ENCODE measurements at places on chromosomes 1 and 21.

- DNase-seq: no peak
Observed at GRCh38 chr21:41967708-41968107, 13.9 kb upstream of the C2CD2 start.

DNA sequence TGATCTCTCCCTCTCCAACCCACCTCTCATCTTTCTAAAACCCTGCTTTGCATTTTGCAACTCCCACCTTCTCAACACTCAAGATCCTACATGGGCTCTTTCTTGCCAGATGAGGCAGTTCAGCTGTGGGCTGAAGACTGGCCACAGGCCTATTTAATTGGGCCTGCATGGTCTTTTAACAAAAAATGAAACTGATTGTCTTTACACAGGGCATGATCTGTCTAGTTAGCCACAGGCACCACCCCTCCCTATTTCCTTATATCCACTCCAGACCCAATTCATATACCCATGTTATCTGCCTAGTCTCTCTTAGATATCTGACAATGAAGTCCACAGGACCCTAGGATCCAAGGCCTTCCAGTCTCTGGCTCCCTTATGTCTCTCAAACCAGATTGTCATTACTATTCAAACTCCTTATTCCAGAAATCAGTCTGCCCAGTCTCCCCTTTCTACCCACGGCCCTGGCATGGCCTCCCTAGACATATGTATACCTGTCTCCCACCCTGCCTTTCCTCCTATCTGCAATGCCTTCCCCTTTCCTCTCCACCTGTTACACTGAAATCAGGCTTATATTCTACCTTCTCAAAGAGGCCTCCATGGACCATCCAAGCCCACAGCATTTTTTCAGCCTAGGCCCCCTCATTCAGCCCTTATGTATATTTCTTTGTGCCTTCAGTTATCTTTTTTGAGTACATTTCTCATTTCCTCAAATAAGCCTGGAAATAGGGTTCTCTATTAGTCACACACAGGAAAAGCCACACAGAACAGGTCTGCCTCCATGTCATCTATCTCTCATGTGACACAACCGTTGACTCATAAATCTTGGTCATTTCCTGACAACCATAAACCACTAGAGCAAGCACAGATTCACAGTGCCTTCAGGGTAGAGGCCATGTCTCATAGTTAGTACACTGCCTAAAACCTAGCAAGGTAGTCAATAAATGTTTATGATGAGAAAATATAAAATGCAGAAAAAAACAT lies 39.0 kb downstream of the LPAR3 start:
- DNase-seq: no peak

DNA sequence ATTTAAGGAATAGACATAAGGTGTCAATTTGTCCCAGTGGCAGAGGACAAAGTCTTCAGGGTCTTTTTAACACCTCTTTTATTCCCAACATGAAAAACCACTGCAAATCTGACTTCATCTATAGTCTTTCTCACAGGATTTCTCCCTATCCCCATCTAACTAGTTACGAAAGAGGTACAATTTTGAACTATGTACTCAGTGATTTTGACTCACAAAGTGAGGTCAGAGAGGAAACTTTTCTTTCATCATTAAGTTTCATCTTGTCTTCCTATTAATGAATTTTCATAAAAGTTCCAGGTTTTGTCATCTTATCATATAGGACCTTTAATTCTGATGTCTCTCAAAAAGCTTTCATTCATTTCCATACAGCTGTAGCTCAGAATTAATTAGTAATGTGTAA lies 63.3 kb downstream of the ASH1L start:
- no peak for DNase-seq

GRCh38 chr1:16067127-16067768 lies 6.2 kb downstream of the FAM131C start:
- no peak for DNase-seq

GRCh38 chr21:33025489-33026442 lies at the start of gene OLIG2:
Gene OLIG2 (plus strand): TSS chr21:33025935. CDS start chr21:33026863, 928 bp downstream.
- no peak for DNase-seq

DNA sequence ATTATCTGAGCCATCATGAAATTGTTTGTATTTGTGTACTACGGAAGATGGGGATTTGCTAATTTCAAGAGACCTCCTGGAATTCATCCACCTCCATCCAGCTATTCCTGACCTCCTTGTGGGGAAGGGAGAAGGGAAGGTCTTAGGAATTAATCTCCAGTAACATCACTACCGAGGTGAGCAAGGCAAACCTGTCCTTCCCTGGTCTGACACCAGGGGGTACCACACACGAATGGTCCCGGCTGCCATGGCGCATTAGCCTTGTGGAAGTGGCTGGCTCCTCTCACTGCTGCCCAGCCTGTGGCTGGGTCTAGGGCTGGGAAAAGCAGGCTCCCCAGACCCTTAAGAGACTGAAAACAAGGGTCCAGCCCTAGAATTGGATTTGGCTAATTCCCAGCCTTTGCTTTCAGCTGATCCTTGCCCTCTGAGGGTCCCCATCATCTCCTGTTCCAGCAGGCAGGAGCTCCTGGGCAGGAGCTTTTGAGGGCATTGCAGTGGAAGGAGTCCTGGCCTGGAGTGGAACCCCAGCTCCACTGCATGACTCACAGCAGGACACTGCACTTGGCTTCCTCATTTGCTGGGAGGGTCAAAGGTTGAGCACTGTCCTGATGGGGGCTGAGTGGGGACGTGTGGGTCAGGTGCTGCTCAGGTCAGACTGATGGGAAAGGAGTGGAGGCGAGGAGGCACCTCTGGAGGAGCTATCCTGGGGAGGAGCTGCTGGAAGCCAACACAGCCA lies 34.8 kb downstream of the RIMS3 start:
- no peak for DNase-seq

GRCh38 chr1:244834543-244835275 lies 749 bp upstream of the COX20 start:
- peak; percentile 77 for DNase-seq

GRCh38 chr1:217924924-217925323 lies 293.8 kb downstream of the SPATA17 start:
- no peak for DNase-seq

All from stimulated activated CD4-positive, alpha-beta T cell treated with anti-CD3 and anti-CD28 coated beads, TNF-alpha, amount 100 ng/mL, for 24 hours (primary cell).